Activated CD8-positive, alpha-beta memory T cell treated with anti-CD3 and anti-CD28 coated beads for 4 hours (primary cell): ENCODE measurements at places on chromosomes 6 and 20.

- DNase-seq, result no peak
Observed at GRCh38 chr20:48558906-48559305, 268.9 kb downstream of the PREX1 start.

DNA sequence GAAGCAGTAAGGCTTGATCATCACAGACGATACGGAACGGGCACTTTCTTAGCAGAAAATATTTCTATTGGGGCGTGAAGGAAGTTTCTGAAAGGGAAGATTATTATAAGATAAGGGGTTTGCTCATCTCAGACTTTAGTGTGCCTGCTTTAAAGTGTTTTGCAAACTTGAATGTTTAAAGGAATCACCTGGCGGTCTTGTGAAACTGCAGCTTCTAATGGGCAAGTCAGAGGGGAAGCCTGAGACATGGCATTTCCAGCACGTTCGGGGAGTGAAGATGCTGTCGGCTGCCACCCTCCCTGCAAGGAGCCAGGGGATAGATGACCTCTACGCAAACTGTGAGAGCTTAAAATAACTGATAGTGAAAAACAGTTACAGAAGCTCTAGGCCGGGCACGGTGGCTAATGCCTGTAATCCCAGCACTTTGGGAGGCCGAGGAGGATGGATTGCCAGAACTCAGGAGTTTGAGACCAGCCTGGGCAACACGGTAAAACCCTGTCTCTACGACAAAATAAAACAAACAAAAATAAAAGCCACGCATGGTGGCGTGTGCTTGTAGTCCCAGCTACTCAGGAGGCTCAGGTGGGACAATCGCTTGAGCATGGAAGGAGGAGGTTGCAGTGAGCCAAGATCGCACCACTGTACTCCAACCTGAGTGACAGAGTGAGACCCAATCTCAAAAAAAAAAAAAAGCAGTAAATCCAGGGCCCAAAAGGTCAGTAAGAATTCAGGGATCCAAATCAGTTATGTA lies 2.3 kb upstream of the KIF16B start:
- no peak for DNase-seq

GRCh38 chr6:56683882-56684281 lies 41.2 kb upstream of the DST start:
- no peak for DNase-seq

DNA sequence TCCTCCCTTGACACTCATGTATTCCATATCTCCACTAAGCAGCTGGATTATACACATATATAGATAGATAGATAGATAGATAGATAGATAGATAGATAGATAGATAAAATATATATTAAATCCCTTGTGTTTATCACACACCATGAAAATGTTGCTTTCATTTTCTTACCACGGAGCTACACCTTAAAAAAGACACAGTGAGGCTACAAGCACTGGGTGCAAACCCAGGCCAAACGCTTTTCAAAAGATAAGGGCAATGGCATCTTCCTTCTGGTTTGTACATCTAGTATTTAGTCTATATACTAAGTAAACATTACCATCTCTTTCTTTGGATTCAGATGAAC lies 377.1 kb downstream of the ESR1 start:
- no peak for DNase-seq

DNA sequence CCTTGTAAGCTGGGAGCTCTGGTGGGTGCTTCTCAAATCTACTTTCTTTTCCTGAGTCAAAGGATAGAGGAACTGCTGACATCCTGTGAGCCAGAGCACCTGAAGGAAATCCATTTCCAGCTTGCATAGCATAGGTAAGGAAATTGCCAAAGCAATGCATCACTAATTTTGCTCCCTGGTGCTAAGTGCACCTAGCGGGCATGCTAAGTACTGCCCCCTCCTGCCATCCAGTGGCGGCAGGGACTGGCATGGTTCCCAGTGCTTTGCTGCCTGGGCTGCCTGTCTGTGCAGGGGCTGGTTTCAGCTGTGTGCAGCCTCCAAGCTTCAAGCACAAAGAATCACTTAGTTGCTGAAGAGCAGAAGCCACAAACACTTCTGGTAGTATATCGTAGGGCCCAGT lies 63.9 kb downstream of the FARS2 start:
- no peak for DNase-seq

GRCh38 chr6:2945153-2945452 lies 26.3 kb downstream of the SERPINB6 start:
- no peak for DNase-seq

DNA sequence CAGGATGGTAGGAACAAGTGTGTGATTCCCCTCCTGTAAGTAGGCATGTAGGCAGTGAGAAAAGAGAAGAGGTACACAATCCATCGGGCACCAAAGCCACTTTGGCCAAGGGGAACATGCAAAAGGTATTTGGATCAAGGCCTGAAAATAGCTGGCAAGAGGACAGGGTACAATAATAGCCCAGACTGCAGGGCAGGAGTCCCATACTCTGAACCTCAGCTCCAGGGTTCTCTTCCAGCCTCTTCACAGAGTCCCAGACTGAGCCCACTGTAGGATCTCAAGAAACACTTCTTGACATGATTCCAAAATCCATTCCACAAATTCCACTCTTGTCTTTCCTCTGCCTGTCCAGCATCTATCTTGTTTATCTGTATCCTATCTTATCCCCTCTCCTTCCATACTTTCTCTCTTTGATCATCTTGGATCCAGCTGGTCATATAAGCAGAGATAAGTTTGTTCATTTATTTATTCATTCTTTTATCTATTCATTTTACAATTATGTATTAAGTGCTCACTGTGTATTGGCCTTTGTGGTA lies 19.7 kb downstream of the ACSS2 start:
- no peak for DNase-seq

- no peak for DNase-seq
Observed at GRCh38 chr20:40634891-40635290, 54.1 kb downstream of the MAFB start.

DNA sequence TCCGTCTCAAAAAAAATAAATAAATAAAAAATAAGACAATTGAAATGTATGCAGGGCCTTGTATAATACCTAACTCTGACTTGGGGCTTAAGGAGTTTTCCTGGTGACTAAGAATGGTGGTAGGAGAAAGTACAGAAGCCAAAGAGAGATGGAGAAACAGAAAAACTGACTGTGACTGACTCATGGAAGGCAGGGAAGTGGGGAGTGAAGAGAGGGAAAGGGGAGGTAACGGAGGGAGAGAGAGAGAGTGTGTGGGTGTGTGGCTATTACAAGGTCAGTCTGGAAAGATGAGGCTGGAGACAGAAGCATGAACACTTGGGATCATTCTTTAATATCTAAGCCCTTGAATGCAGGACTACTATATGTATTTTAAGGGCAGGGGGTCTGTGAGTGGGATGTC lies 38.5 kb downstream of the SNRNP48 start:
- DNase-seq, result no peak

- no peak for DNase-seq
Observed at GRCh38 chr6:165626711-165627110, 36.3 kb downstream of the PDE10A start.

- no peak for DNase-seq
Observed at GRCh38 chr20:41306061-41306727, 11.3 kb downstream of the ZHX3 start.
